ENCODE measurements at places on chromosomes 16 and 17.

GRCh38 chr16:53905028-53905427, 201.1 kb downstream of the FTO start:
- no peak for DNase-seq

DNA sequence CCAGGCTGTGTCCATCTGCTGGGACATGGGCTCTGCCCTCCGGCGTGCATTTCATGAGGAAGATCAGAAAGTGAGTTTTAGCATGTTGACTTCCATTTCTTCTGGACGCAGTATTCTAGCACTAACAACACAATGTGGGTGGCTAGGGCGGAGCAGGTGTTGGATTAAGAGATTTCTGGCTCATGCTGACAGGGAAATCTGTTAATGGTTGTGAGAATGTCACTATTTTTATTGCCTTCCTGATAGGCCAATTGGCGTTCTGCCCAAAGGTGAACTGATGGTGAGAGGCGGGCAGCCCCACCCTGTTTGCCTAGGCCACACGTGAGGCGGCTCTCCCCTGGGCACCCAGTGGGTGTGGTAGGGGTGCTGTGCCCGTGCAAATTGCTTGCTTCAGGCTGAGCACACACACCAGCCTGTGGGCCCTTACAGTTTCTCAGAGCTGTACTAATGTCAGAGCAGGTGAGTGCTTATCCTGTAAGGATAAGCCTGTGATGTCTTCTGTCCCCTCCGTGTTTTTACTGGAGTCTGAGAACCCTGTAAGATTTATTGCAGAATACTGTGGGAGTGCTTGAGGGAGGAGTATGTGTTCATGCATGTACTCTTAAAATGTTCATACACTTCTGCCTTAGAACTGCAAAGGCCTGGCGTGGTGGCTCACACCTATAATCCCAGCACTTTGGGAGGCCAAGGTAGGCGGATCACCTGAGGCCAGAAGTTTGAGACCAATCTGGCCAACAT, 30.9 kb downstream of the PGS1 start:
- no peak for DNase-seq

GRCh38 chr17:82113941-82114340, 15.9 kb upstream of the FASN start:
- DNase-seq, result no peak

GRCh38 chr17:5919089-5919488, 151.1 kb upstream of the WSCD1 start:
- no peak for DNase-seq

All from astrocyte (in vitro differentiated cells and primary cell).